ENCODE measurements at places on chromosomes 11 and 22. TPM values are rescaled to one million over a fixed set of nuclear protein-coding genes. Genes with fewer than 3 reads are reported as not detected.

Gene MMP27
- not detected for total RNA-seq

- peaks cover 12% of the 10 kb centered on the region for H3K4me1 ChIP-seq
- peaks cover 25% of the 10 kb centered on the region for H3K27me3 ChIP-seq
- H3K27ac ChIP-seq, result no peak overlapping the region
- no peak overlapping the region for H3K4me3 ChIP-seq
- DNase-seq, result no peak
- H3K36me3 ChIP-seq, result no peaks in the 10 kb centered on the region
These were observed 8.8 kb upstream of the DNAL4 start for GRCh38 chr22:38802671-38803121.

DNA sequence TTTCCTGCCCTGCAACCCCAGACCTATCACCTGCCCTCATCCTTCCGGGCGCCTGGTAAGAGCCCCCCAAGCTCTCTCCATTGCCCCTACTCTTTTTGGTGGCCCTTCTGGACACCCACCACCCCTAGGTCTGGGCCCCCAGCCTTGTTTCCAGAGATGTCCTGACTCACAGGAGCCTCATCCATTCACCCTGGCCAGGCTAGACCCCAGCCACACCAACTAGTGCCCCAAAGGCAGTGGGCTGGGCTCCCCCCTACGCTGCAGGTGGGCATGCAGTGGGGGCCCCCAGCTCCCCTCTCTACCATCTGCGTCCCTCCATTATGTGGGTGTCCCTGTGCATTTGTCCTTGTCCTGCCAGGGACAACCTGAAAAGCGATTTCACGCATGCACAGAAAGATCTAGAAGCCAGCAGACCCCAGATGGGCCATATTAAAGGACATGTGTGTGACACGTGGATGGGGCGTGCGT is 1.4 kb downstream of the MRGPRF start:
- H3K27me3 ChIP-seq, result peaks cover 24% of the 10 kb centered on the region
- no peak for DNase-seq

- H3K4me3 ChIP-seq, result no peak overlapping the region
- H3K36me3 ChIP-seq, result no peaks in the 10 kb centered on the region
- peak; percentile 18 for DNase-seq
These were observed 1031.1 kb downstream of the TBC1D22A start for GRCh38 chr22:47793304-47794101.
